ENCODE measurements at places on chromosomes 2 and 18.

DNA sequence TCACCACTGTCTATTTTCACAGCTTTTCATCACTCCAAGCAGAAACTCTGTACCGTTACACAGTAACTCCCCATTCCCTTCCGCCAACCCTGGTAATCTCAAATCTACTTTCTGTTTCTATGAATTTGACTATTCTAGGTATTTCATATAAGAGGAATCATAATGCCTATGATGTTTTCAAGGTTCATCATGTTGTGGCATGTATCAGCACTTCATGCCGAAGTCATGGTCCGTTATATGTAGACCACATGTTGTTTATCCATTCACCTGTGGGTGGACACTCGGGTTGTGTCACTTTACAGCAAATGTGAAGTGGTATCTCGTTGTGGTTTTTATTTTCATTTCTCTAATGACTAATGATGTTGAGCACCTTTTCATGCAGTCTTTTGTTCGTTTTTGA is 21.6 kb downstream of the CPSF3 start:
- DNase-seq, result no peak

DNA sequence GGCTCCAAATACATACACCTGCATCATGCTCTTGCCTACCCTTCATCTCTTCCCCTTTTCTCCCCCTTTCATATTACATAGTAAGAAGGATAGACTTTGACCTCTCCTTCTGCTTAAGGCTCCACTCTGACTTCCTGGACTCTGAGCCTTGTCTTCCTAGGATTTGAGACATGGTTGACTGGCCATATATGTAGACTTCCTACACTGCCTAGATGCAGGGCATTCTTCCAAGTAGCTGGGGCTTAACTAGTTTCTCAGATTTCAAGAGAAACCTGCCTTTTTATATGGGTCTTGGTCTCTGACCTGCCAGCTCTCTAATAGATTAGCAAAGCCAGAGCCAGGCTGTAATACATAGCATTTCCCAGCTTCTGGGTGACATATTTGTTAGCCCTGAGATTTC is 35.4 kb upstream of the CYP26B1 start:
- no peak for DNase-seq

- DNase-seq, result no peak
These were observed 280.1 kb downstream of the PTH2R start for GRCh38 chr2:208686665-208687064.

- no peak for DNase-seq
These were observed 498.7 kb downstream of the BCL11A start for GRCh38 chr2:60054571-60055340.

DNA sequence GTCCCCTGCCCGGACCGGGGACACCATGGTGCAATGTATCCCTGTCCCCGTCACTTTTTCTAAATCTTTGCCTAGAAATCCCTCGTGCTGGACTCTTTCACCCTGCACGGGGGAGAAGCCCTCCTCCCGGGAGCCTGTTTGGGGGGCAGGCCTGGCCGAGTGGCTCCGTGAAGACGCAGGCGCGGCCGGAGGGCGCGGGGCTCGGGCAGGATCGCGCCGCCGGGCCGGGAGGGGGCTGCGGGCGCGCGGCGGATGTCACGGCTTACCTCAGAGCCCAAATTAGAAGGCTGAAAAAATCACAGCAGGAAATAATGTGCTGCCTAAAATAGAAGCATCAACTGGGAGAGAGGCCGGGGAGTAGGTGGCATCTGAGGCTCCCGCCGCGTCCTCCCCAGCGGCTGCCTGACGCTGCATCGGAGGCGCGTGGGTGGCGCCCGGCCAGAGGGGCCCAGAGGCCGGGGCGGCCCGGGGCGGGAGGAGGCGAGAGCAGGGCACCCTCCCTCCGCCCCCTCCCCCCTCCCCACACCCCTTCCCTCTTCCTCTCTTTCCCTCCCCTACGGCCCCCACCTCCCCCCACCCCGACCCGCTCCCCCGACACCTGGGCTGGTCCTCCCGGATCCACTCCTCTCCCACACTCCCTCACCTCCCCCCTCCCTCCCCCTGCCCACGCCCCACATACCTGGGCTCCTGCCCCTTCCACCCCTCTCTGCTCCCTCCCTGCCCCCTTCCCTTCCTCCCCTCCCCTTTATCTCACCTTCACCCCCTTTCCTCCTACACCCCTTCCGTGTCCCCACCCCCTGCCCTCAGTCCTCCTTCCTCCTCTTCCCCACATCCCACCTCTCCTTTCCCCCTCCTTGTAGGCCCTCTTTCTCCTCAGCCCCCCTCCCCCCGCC is 51.9 kb downstream of the SLC4A1AP start:
- no peak for DNase-seq

- no peak for DNase-seq
These were observed 7.0 kb upstream of the ERFE start for GRCh38 chr2:238151628-238152235.

- no peak for DNase-seq
These were observed 115.7 kb downstream of the DNAH6 start for GRCh38 chr2:84631985-84632384.

Data from Karpas-422 (cell line).